Astrocyte of the spinal cord (primary cell): ENCODE measurements at places on chromosomes 12 and 14.

GRCh38 chr14:20802341-20803084, at the start of gene RNASE1:
Gene RNASE1, minus strand, starts transcription at chr14:20802844. Its CDS starts 776 bp downstream, at chr14:20802068.
- no peak for DNase-seq

DNA sequence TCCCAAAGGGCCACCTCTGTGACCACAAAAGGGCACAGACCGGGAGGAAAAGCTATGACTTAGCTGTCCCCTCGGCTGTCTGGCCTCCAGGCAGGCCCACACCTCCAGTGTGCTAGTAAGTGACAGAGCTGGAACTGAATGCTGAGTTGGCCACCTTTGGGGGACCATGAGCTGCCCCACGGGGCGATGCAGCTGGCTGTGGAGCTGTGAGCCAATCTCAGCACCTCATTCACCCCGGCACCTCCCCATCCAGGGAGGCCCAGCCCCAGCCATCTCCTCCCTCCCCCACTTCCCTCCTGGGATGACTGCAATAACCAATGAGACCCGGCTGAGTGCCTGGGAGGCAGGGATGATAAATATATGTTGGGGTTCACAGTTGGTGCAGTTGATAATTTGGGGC, 12.2 kb upstream of the TESC start:
- DNase-seq: no peak

- peak; percentile 91 for DNase-seq
Observed at GRCh38 chr12:75660805-75661404, 149.5 kb upstream of the KRR1 start.

- DNase-seq: no peak
Observed at GRCh38 chr14:96274543-96274942, 18.5 kb downstream of the BDKRB1 start.

DNA sequence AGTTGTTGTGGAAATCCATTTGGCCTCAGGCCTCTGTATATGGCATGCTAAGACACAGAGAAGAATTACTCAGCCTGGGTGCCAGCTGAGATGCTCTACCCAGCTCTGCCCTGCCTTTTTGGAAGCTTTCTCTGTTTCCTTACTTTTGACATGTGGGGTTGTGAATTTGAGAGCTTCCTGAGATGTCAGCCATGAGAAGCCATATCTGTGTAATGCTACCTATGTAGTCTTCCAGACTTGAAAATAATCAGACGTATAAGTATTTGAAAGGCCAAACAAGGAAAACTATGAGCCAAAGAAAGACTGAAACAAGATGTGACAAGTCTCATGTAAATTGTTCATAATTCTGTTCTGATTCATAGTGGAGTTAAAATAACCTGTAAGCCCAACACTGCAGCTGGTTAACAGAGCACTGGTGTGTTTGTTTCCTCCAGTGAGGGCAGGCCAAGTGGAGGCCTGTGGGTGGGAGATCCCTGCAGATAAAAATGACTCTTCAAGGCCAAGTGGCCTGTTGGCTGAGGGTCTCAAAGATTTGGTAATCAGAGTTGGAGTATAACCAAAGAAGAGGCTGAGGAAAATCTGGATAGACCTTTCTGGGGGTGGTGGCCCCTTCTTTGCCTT, 94.0 kb downstream of the TMX1 start:
- no peak for DNase-seq

GRCh38 chr12:6378709-6379472, 3.5 kb upstream of the SCNN1A start:
- no peak for DNase-seq

DNA sequence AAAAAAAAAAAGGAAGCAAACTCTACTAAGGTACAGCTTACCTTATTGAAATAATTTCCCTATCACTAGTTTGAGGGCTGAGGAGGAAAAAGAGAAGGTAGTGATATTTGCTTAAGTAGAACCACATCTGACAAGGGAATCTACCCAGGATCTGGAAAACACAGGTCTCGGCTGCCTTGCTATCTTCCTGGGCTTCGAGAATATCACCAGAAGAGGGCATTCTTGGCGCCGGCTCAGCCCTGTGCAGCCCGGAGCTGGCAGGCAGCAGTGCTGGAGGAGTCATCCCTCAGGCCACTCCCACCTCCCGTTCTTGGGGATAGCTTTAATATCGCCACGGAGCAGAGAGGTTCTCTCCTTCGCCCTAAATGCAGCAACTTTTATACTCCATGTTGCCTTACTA, 1181.2 kb downstream of the VRK1 start:
- DNase-seq: peak; percentile 67

DNA sequence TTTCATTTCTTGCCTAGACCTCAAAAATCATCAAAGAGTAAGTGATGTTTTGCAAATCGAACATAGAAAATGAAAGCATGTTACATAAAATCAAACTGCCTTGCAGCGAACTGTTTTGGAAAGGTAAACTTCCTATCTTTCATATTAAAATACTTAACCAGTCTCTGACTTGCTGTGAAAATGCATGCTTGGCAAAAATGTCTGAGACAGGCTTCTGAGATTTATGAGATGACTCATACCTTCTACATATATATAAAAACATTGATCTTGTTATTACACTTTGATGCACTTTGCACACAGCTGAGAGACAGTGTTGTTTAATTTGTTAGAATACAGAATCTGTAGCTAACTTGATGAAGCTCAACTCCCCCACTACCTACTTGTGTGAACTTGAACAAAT, 179.1 kb downstream of the KITLG start:
- DNase-seq: peak; percentile 47

- DNase-seq: no peak
Observed at GRCh38 chr14:81247271-81247766, 26.6 kb upstream of the GTF2A1 start.

DNA sequence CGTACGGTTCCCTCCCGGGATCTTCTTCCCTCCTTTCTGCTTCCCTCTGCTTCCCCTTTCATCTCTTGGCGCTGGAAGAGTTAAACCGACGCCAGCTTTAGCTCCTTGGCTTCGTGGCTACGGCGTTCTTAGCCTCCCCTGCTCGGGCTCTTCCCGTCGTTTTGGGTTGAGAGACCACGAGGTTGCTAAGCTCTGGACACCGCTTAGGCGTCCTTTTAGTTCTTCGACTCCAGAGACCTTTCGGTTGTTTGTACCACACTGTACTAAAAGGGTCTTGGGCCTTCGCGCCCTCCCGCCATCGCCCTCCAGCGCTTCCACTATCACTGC, 545 bp downstream of the CPSF2 start:
- peak; percentile 45 for DNase-seq

- no peak for DNase-seq
Observed at GRCh38 chr14:52650774-52651173, 44.6 kb downstream of the ERO1A start.

GRCh38 chr14:78048120-78048519, 122.1 kb upstream of the NRXN3 start:
- DNase-seq: no peak

DNA sequence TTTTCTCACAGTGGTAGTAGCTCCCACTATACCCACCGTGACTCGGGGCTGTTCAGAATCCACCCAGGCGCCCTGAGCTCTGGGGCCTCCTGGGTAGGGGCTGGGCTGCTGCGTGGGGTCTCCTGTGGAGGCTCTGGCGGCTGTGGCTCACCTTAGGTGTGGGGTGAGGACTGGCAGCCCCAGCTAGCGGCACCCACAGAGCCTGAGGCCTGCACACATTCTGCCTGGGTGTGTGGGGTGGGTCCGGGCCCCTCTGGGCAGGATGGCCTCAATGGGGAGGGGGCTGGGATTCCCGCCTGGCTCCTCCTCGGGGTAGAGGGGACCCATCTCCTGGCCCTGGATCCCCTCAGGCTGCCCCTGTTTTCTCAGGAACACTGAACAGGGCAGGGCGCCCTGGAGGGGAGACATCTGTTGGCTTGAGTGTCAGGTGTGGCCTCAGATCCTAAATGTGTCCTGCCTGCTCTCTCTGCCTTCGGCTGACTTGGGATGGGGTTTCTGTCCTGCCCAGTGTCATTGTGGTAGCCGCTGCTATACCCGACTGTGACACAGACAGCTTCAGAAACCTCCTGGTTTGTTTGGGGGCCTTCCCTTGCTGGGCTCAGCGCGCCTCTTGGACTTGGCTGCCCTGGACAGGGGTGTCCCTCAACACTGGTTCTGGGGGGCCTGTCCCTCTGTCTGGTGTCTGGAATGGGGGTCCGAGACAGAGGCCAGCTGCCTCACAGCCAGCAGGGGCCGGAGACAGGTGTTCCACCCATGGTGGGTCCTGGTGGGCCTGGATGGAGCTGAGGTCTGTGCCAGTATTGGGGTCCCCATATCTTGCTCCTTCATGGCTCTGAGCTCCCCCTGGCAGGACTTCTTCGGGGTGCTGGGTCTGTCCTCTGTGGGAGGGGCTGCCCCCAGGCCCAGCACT, 354.9 kb downstream of the TMEM121 start:
- DNase-seq: no peak

GRCh38 chr12:105775343-105775742, 363.4 kb downstream of the NUAK1 start:
- peak; percentile 35 for DNase-seq

DNA sequence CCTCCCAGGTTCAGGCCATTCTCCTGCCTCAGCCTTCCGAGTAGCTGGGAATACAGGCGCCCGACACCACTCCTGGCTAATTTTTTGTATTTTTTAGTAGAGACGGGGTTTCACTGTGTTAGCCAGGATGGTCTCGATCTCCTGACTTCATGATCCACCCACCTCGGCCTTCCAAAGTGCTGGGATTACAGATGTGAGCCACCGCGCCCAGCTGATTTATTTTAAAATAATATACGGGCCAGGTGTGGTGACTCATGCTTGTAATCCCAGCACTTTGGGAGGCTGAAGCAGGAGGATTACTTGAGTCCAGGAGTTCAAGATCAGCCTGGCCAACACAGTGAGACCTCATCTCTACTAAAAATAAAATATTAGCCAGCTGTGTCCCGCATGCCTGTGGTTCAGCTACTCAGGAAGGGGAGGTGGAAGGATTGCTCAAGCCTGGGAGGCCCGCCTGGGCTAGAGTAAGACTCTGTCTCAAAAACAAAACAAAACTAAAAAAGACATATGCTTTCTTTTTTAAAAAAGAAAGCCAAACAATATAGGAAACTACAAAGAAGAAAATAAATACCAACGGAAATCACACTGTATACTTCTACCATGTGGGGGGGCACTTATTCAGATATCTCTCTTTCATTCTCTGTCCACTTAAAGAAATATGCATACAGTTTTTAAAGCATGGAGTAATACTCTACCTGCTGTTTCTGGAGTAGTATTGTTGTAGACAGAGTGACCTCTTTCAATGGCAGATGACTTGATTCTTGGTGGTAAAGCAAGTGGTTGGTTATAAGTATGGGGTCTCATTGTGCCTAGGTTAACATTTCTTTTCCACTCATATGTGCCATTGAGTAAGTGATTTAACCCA, 930 bp upstream of the MIA2 start:
- peak; percentile 77 for DNase-seq

GRCh38 chr12:101793401-101793800, 37.4 kb downstream of the GNPTAB start:
- DNase-seq: peak; percentile 58

DNA sequence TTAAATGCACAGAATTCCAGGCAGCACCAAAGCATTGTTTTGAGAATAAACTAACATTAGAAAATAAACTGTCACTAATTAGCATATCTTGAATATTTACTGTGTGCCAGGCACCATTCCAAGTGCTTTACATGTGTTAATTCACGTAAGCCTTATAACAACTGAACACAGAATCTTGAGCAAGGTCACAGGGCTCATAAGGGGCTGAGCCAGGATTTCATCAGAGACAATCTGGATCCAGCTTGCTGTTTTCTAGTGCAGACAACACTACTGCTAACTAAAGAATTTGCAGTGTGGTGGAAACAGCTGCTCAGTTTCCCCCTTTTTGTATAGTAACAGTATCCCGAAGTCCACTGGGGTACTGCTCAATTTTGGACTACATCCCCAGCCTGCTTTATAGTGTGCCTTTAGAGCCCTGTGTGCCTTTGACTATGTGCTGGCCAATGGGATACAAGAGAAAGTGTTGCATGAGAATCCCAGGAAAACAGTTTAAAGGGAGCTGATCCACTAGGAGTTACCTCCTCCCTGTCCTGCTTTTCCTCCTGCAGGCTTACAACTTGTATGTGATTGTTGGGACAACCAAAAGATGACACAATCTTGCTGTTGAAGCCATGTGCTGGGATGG, 36.0 kb upstream of the RMST start:
- DNase-seq: no peak

DNA sequence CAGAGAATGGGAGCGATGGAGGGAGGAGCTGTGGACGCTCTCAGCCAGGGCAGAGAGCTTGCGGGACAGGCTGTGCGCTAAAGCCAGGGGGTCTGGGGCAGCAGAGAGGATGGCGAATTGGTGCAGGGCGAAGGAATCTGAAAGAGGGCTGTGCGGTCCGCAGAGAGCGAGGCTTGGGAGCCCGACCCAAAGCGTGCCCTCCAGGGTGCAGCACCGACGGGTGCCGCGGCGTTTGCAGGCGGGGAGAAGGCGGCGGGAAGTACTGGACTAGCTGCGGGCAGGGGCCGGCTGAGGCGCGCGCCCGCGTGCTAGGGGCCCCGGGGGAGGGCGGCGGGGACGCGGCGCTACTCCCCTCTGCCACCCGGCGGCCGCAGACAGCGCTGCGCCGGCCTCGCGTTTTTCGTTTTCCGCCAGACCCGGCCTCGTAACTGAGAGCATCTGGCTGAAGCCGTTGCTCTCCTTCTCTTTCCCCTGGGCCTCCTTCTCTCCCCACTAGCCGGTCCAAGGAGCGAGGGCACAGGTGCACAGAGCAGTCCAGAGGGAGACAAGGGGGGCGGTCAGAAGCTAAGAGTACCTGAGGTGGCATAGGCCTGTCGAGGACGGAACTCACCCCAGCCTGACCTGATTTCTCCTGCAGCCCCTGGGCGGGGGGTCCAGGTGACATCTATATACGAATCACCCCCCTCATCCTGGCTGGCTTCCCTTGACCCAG, 24.9 kb downstream of the SLC6A12 start:
- DNase-seq: peak; percentile 39

GRCh38 chr12:4282103-4282891, 8.7 kb downstream of the CCND2 start:
- DNase-seq: no peak

DNA sequence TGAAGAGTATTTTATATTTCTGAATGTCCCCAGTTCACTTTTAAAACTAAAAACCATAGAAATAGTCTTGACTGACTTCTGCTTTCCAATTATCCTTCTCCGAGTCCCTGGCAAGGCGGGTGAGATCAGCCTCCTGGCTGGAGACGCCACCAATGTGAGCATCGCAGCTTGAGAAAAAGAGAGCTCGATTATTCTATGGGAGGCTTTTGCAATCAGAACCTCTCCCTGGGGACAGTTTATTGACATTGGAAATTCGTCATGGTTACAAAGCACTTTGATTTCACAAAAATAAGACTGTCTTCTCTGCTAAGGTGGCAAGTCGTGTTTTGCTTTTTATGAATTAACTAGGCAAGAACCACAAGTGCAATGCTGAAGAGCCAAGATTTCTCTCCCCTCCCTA, 23.6 kb upstream of the GPHB5 start:
- DNase-seq: no peak

- no peak for DNase-seq
Observed at GRCh38 chr14:90979515-90979914, 80.9 kb downstream of the RPS6KA5 start.

DNA sequence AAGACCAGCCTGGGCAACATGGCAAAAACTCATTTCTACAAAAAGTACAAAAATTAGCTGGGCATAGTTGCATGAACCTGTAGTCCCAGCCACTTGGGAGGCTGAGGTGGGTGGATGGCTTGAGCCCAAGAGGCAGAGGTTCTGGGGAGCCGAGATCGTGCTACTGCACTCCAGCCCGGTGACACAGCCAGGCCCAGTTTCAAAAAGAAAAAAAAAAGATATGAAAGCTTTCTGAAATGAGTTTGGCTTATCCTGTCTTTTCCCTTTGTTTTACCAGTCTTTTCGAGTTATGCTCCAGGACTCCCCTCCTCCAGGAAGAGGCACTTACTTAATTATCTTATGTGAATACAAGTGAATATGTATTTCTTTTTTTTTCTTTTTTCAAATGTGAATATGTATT, 3.2 kb downstream of the BBOF1 start:
- DNase-seq: no peak

- DNase-seq: no peak
Observed at GRCh38 chr12:104643819-104644669, 187.3 kb downstream of the CHST11 start.
